ENCODE measurements at places on chromosomes 5 and 9.

GRCh38 chr5:10634050-10634449 is 70.2 kb downstream of the ANKRD33B start:
- DNase-seq, result no peak

DNA sequence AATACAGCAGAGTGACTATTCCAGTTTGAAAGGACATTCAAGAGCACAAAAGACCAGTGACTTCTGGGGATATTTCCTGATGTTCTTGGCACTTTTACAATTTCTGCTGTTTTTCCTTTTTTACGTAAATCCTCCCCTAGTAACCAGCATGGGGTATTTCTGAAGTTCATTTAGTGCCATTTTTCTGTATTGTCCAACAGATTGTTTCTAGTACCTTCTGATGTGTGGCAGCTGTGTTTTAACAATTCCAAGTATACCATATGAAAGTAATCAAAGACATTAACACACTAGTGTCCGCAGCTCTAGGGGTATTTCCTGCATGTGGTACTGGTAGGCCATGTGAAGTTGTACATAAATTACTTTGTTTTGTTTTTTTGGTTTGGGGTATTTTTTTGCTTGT is 53.0 kb upstream of the SMARCA2 start:
- DNase-seq, result no peak

- DNase-seq, result no peak
These were observed 113.0 kb downstream of the VPS13A start for GRCh38 chr9:77290373-77290772.

GRCh38 chr5:173547579-173547978 is 68.9 kb downstream of the BOD1 start:
- DNase-seq, result no peak

GRCh38 chr9:125547368-125547767 is 159.6 kb downstream of the MAPKAP1 start:
- no peak for DNase-seq

DNA sequence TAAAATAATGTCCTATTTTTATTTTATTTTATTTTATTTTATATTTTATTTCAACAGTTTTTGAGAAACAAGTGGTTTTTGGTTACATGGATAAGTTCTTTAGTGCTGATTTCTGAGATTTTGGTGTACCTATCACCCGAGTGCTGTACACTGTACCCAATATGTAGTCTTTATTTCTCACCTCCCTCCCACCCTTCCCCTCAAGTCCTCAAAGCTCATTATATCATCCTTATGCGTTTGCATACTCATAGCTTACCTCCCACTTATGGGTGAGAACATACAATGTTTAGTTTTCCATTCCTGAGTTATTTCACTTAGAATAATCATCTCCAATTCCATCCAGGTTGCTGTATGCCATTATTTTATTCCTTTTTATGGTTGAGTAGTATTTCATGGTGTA is 63.5 kb downstream of the ARRDC3 start:
- no peak for DNase-seq

- DNase-seq, result no peak
These were observed 247.3 kb upstream of the TAS2R1 start for GRCh38 chr5:9877488-9877887.

- DNase-seq, result no peak
These were observed 617.0 kb upstream of the RORB start for GRCh38 chr9:73880101-73880500.

DNA sequence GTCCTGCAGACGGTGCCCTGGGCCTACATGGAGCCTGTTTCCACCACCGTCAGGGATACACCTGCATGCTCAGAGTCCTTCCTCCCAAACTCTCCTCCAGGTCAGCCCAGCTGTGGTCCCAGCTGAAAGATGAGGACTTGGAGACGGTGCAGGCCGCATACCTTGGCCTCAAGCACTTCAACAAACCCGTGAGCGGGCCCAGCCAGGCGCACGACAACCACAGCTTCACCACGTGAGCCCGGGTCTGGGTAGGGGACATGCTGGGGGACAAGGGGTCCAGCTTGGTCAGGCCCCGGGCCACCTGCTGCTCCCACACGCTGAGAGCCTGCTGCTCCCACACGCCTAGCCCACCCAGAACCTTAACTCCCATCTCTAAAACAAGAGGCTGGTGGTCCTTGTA is 16.6 kb upstream of the CARD19 start:
- DNase-seq, result no peak

GRCh38 chr9:26880262-26880661 is 12.3 kb downstream of the CAAP1 start:
- no peak for DNase-seq

- no peak for DNase-seq
These were observed 3.6 kb upstream of the PALM2AKAP2 start for GRCh38 chr9:109776391-109776790.

- no peak for DNase-seq
These were observed 87.8 kb upstream of the APC start for GRCh38 chr5:112649882-112650281.
